ENCODE measurements at places on chromosomes 3 and 15.
A peak's percentile ranks its signal among the peaks of the same experiment; 100 is the strongest.

DNA sequence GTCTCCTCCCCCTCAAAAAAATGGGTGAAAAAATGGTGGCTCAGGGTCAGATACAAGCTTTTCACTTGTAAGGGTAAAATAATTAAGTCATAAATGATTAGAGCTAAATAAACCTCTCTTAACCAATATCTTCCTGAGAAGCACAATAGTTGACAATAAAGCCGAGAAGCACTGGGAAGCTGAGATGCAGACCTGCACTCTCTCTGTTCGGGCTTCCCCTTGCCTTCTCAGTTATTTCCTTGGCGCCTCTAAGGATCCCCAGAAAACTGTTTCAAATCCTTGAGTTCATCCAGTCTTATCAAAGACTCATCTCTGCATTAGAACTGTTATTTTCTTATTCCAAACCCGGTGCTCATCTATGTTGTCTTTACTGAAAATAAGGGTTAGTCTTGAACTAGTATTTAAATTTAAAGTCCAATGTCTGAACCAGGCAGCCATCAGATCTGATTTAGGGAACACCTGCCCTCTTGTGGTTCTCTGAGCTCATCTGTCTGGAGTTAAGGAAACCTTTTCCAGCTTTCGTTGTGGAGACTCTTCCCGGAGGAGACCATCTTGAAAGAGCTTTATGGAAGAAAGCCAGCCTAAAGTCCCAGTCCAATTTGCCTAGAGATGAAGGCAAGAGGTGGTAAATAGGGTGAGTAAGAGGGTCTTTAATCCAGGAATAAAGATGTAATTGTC lies 256.4 kb upstream of the MCTP2 start:
- DNase-seq: no peak

DNA sequence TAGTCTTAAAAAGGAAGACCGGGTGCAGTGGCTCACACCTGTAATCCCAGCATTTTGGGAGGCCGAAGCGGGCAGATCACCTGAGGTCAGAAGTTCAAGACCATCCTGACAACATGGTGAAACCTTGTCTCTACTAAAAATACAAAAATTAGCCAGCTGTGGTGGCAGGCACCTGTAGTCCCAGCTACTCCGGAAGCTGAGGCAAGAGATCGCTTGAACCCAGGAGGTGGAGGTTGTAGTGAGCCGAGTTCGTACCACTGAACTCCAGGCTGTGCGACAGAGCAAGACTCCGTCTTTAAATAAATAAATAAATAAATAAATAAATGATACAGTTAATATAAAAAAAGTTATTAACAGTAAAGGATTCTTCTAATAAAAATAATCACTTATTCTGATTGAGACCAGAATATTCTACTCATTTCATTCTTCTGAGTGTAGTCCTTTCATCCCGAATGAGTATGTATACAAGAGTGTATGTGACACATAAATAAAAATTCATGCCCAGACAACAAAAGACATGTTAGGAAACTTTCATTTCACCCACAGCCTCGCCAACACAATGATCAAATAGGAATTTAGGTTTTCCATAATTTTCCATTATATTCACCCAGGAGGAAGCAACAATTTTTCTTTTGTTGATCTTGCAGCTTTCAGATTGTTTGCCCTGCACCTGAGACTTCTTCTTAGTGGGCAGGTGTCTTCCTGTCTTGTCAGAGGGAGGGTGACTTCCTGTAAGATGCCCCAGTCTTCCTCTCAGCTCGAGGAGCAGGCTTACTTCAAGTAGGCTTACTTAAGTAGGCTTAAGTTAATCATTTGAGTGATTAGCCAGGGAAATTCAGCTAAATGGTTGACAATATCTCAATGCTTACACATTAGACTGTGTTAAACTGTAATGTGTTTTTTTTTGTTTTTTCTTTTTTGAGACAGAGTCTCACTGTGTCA lies 7.8 kb upstream of the NUP210 start:
- no peak for DNase-seq

- DNase-seq: no peak
Measured at GRCh38 chr3:28326458-28326926, 22.0 kb upstream of the ZCWPW2 start.

GRCh38 chr15:63514531-63514943 lies 10.1 kb downstream of the USP3 start:
- no peak for DNase-seq

DNA sequence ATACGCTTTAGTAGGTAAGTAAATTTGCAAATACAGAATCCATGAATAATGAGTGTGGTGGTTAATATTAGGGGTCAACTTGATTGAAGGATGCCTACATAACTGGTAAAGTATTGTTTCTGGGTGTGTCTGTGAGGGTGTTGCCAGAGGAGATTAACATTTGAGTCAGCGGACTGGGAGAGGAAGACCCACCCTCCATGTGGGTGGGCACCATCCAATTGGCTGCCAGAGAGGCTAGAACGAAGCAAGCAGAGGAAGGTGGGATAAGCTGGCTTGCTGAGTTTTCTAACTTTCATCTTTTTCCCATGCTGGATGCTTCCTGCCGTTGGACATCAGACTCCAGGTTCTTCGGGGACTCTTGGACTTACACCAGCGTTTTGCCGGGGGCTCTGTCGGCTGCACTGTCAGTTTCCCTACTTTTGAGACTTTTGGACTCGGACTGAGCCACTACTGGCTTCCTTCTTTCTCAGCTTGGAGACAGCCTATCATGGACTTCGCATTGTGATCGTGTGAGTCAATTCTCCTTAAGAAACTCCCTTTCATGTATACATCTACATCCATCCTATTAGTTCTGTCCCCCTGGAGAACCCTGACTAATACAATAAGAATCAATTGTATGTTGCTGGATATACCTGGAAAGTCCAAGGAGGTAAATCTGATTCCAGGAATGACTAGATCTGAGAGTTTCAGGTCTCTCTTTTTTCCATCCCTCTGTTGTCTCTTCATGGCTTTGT lies 25.8 kb upstream of the NEDD4 start:
- DNase-seq: no peak

DNA sequence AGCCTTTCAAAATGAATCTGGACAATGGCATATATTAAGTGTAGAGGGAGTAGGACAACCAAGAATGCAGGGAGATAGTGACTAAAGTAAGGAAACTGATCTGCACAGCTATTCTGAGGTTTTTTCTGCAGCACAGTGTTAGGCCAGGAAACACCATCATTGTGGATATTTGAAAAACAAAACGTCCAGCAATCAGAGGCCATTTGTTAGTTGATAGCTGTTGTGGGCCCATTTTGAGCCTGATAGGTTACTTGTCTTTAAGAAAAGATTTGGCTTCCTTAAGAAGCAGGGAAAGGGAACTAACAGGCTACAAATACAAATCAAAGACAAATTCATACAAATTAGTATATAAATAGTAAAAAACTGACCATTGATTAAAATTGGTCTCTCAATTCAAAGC lies 375.8 kb upstream of the ARL6 start:
- no peak for DNase-seq

DNA sequence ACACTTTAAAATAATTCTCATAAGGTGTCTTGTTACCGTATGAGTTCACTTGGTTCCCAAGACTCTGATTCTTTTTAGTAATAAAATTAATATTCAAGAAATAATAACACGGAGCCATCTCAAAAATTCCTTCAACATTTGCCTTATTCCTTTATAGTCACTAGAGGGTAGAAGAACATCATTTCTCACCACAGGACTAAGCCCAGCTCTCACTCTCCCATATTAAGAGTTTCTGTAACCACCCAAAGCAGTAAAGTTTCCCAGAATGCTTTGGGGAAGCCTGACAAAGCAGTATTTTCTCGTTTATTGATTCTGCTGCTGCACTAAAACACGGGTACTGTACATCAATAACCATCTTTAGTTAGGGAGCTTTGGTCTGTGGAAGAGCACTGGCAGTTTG lies 114.9 kb downstream of the MCTP2 start:
- no peak for DNase-seq

DNA sequence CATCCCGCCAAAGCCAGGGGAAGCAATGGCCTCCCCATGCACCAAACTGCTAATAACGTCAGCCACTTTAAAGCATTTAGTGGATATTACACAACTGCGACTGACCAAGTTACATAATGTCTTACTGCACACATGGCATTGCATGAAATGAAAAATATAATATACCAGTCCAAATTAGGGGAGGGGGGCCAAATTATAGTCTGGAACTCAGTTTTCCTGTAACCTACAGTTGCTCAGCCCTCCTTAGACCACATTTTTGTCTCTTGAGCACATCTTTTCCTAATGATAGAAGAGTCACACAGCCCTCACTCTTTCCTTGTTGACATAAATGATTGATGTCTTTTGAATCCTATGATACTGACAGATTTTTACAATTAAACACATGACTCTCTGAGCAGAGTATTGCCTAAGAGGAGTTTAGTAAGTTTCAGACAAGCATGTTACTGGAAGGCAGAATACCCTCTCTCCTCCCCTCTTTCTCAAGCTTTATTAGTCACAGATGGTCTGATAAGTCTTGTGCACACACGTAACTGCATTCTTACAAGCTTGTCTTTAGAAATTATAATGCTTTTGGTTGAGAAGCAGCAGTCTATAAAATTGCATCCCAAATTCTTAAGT lies 1.1 kb upstream of the PLD1 start:
- DNase-seq: no peak

GRCh38 chr3:34102288-34102687 lies 303.9 kb downstream of the PDCD6IP start:
- DNase-seq: no peak

GRCh38 chr3:18740631-18741583 lies 315.8 kb upstream of the SATB1 start:
- peak; percentile 21 for DNase-seq

DNA sequence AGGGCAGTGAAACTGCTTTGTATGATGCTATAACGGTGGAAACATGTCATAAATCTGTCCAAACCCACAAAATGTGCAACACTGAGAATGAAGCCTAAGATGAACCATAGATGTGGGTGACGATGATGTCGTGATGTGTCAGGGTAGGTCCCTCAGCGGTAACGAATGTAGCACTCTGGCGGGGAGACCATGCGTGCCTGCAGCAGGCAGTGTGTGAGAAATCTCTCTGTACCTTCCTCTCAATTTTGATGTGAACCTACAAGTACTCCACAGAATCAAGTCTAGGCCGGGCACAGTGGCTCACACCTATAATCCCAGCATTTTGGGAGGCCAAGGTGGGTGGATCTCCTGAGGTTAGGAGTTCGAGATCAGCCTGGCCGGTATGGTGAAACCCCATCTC lies 268.2 kb upstream of the LYSMD4 start:
- DNase-seq: no peak

DNA sequence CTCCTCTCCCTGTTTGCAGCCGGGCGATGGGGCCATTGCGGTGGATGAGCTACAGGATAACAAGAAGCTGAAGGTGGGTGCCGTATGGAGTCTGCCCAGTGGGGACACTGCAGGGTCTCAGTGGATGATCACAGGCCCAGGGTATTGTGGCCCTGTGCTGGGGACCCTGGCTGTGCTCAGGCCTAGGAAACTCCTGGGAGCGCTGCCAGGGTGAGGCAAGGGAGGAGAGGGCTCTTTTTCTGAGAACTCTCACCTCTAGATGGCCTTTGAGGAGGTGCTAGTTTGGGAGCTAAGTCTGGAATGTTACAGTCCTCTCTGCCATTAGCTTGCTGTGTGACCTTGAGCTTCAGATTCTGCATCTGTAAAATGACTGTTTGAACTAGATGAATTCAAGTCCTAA lies 16.4 kb downstream of the SLC24A1 start:
- DNase-seq: no peak

GRCh38 chr3:8854656-8855055 lies 85.2 kb upstream of the OXTR start:
- no peak for DNase-seq

GRCh38 chr3:116390318-116390717 lies 55.0 kb downstream of the LSAMP start:
- no peak for DNase-seq

GRCh38 chr3:11612515-11613188 lies 31.1 kb downstream of the VGLL4 start:
- no peak for DNase-seq

- DNase-seq: no peak
Measured at GRCh38 chr3:173618703-173619102, 221.2 kb downstream of the NLGN1 start.

DNA sequence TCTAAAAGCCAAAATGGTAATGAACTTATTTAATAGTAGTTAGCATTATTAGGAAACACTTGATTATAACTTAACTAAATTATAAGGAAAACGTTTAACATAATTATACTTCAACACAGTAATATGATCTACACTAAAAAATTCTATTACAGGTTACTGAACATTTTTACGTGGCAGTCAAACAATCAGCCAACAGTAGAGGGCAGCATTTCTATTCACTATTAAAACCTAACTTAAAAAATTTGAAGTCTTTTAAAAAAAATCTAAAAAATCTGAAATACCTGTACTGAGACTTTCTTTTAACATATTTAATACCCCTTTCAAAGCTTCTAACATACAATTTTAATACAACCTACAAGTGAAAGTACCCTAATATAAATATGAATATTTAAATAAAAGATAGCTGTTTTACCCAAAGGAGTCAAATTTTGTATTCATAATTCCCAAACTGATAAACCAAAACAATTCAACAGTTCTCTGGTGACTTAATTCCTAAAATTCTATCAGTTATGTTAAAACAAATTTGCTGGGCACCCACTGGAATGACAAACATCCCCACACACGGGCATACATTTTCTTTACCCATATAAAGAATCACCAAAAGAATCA lies 41.5 kb downstream of the DLG1 start:
- peak; percentile 13 for DNase-seq

DNA sequence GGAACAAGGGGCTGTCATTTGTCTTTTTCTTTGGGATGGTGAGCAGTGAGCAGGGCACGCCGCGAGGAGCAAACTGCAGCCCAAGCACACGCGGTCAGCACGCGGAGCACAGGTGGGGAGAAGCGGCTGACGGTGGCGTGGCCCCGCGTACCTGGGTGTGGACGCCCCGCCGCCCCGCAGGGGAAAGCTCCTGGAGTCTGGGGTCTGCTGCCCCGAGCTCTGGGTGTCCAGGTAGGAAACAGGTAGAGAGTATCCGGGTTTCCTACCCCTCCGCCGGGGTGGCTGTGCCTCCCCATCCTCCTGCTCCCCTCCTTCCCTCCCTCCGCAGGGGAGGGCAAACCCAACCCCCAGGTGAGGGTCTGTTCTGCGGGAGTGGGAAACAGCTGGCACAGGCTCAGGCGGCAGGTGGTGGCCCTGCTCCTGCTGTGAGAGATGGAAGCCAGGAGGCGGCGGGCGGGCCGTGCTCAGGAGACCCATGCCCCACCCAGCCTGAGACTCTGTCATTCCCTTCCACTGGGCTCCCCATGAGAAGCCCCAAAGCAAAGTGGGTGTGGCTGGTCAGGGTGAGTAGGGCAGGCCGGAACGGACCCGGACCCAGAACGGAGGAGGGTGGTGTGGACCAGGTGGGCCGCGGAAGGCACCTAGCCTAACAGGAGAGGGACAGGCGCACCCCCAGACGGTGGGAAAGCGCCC lies 56.9 kb upstream of the CGNL1 start:
- no peak for DNase-seq
